Activated naive CD4-positive, alpha-beta T cell (primary cell): ENCODE measurements at places on chromosomes 2 and 18.

DNA sequence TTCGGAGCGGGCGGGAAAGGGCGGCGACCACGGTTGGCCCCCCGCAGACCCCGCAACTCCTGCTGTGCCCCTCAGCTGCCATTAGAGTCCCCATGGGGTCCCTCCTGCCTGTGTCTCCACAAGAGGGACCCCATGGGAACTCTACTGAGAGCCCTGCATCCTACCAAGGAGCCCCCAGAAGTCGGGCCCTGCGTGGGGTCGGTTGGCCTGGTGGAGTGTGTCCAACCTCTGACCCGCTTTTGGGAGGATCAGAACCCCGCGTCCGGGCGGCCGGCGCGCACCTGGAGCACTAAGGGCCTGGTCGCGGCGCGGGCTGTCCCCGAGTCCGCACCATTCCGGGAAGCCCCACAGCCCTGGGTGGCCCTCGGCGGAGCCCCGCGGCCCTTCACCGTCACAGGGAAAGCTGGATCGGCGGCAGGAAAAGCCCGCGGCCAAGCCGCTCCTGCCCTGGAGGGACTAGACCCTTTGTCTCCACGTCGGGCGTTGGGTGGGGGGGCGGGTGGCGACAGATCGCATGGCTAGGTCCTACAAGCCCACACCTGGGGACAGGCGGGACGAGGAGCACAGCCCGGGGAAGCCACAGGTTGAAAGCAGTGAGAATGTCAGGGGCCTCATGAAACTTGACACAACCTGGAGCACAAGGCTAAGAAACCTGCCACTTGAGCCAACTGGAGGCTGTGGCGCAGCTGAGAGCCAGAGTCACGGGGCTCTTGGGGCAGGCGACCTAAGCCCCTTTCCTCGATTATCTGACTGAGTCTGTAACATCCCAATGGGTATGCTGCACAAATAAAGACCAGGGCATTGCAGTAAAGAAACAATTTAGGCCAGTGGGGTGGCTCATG, 11.2 kb upstream of the CXXC1 start:
- no peak for DNase-seq

DNA sequence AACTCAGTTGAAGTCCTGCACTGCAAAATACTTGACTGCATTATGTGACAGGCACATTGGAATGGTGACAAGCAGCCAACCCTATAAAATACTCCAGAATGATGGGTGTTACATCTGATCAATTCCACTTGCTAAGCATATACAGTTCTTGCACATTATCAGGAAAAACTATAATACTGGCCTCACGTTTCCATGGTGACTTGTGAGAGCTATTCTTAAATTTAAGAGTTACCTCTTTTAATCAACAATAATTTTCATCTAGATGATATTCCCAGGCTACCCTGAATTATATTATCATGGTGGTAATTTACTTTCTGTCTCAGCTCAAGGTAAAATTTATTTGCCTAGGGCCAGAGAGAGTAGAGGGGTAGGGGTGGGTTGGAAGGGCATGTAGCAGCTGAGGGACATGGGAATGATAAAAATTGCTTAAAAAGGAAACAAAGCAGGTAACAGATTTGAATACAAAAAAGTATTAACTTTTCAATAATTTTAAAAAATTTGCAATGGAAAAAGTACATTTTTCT, 132.3 kb upstream of the PGAP1 start:
- DNase-seq = no peak

DNA sequence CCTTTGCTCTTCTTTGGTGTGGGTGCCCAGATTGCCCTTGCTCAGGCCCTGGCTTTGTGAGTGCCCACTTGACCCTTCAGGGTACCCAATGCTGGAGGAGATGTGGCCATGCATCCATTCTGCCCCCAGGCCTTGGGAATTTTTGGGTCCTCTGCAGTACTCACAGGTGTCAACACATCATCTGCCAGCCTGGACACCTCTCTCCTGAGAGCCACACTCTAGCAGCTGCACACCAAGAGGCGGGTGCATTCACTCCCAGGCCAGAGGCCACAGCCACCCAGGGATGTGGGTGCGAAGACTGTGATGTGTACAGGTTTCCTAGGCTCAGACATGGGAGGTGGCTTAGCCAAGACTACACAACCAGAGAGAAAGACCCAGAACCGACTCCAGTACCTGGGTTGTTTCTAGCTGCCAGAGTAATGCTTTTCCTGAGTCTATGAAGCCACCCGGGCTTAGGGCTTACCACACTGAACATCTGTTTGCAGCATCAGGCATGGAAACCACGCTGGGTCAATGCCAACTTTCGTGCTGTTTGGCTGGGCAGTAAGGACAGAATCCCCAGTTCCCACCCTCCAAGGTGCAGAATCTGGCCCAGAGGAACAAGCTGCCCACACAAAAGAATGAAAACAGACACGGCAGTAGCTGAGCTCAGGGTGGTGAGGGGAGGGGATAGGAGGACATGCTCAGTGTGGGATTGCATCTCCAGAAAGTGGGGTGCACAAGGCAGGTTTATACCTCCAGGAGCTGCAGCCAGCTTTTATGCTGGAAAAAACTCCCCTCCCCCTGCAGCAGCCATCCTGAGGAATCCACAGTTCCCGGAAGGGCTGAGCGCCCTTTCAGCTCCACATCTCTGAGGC, 40.1 kb downstream of the KCNF1 start:
- no peak for DNase-seq

DNA sequence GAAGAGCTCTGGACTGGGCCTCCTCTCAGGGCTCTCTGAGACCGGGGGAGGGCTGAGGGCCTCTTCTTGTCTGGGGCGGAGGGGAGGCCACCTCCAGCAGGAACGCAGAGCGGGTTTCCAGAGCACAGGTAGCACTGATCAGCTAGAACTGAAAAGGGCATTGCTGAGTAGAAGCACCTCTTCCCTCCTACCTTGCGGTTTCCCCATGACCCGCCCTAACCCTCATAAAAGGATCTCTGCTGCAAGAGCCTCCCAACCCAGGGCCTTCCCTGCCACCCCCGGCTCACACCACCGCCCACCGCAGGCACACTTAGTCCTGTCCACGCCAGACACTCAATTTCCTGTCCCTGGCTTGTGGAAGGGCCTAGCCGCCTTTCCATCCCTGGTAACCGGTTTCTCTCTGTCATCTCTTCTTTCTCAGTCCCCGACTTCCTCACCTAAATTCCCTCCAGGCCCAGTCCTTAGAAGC, 966 bp downstream of the ADCY3 start:
- peak; percentile 24 for DNase-seq

- DNase-seq = no peak
These were observed 7.9 kb upstream of the INHBB start for GRCh38 chr2:120338015-120338414.
